ENCODE measurements at places on chromosomes 4 and X. TPM values are rescaled to one million over a fixed set of nuclear protein-coding genes. Genes with fewer than 3 reads are reported as not detected.

The DUSP9 gene
- 1.3 TPM for total RNA-seq

The SERTM2 gene
- not detected for total RNA-seq

DNA sequence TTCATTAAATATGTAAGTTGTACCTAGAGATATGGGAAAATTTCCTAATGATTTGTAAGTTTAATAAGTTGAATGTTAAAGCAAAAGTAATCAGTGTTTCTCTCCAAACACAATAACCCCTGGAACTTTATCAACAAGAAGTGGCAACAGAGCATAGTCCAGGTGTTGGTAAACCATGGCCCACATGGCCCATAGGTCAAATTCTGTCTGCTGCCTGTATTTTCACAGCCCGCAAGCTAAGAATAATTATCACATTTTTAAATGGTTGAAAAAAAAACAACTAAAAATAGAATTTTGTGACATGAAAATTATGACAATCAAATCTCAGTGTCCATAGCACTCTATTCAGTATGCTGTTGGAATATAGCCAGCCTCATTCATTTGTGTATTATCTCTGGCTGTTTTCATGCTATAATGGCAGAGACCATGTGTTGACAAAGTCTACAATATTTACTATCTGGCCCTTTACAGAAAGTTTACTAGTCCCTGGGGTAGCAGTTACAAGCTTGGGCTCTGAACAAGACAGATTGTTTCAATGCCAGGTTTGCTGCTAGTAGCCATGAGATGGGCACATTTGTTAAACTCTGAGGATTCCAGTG is 395.8 kb downstream of the GASK1B start:
- H3K4me3 ChIP-seq: no peak overlapping the region
- DNase-seq: no peak
- no peak overlapping the region for H3K27ac ChIP-seq
- H3K27me3 ChIP-seq: no peaks in the 10 kb centered on the region
- H3K36me3 ChIP-seq: no peaks in the 10 kb centered on the region

GRCh38 chrX:106726485-106727437 is at the start of gene RNF128:
Gene RNF128 (plus strand): TSS chrX:106726701. CDS start chrX:106726914, 213 bp downstream.
- no peaks in the 10 kb centered on the region for H3K4me1 ChIP-seq
- no peaks in the 10 kb centered on the region for H3K36me3 ChIP-seq
- H3K27ac ChIP-seq: no peak within 1 kb of the TSS
- H3K4me3 ChIP-seq: peak within 1 kb of the TSS; percentile 71

The AGTR2 gene
- total RNA-seq: not detected

DNA sequence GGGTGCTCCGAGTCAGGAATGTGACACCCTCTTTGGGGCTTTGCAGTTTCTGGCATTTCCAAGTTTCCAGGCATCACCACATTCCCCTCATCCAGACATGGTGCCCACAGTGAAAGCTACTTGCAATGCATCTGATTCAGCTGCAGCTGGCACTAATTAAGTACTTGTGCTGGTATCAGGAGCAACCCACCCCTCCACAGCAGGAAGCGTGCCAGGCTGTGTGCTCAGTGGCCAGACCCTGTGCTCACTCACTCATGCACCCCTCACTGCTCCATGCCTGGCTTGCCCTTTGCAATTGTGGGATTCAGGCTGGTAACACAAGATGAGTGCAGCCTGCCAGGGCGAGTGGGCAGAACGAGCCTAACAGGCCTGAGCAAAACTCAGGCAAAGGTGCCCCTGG is 271.2 kb downstream of the EPHA5 start:
- no peaks in the 10 kb centered on the region for H3K27me3 ChIP-seq
- H3K36me3 ChIP-seq: no peaks in the 10 kb centered on the region
- no peak overlapping the region for H3K4me3 ChIP-seq
- no peak for DNase-seq
- H3K4me1 ChIP-seq: no peaks in the 10 kb centered on the region

The XG gene
- not detected for total RNA-seq

- no peaks in the 10 kb centered on the region for H3K27me3 ChIP-seq
- peak overlapping the region; percentile 79 for H3K27ac ChIP-seq
- H3K36me3 ChIP-seq: no peaks in the 10 kb centered on the region
Measured at GRCh38 chrX:150050387-150050786, 112.1 kb upstream of the EOLA2 start.

The TMPRSS11A gene
- not detected for total RNA-seq

DNA sequence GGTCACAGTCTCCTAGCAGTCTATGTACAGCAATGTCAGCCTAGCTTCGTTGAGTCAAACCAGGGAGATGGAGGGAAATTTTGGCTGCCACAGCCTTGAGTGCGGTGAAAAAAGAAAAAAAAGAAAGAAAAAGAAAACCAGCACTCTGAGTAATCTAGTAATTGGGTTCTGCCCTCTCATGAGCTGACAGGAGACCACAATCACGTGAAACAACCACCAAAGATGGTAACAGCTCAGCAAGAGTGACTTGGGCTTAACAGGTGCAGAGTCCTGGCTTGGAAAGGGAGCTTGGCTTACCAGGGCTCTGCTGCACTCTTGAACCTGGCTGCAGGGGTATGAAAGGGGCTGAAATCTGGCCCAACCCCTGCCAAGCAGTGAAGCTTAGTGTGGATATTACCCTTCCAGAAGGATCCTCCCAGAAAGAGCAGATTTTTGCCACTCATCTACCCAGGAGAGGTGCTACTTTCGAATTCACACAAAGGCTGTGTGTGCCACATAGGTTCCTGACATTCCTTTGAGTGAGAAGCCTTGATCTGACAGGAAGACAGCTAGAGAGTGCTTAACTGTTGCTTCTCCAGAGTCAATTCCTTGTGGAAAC is 350.3 kb downstream of the PTTG2 start:
- H3K4me3 ChIP-seq: no peak overlapping the region
- H3K4me1 ChIP-seq: peaks cover 49% of the 10 kb centered on the region
- H3K36me3 ChIP-seq: no peaks in the 10 kb centered on the region
- H3K27me3 ChIP-seq: no peaks in the 10 kb centered on the region
- no peak overlapping the region for H3K27ac ChIP-seq
- DNase-seq: no peak

DNA sequence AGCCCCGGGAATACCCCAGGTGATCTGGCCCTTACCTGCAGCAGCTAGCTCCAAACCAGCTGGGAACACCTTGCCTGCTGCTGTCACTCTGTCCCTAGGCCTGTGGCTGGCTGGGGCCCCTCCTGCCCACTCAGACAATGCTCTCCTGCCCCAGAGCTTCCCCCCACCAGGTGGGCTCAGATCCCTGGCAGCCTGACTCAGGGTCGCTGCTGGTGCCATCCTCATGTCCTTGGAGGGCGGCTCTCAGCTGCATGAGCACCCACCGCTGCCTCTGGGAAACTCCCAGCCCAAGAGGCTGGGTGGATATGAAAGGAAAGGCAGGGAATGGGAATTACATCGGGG is 15.8 kb downstream of the C4orf50 start:
- DNase-seq: no peak
- H3K36me3 ChIP-seq: no peaks in the 10 kb centered on the region
- H3K27ac ChIP-seq: no peak overlapping the region

DNA sequence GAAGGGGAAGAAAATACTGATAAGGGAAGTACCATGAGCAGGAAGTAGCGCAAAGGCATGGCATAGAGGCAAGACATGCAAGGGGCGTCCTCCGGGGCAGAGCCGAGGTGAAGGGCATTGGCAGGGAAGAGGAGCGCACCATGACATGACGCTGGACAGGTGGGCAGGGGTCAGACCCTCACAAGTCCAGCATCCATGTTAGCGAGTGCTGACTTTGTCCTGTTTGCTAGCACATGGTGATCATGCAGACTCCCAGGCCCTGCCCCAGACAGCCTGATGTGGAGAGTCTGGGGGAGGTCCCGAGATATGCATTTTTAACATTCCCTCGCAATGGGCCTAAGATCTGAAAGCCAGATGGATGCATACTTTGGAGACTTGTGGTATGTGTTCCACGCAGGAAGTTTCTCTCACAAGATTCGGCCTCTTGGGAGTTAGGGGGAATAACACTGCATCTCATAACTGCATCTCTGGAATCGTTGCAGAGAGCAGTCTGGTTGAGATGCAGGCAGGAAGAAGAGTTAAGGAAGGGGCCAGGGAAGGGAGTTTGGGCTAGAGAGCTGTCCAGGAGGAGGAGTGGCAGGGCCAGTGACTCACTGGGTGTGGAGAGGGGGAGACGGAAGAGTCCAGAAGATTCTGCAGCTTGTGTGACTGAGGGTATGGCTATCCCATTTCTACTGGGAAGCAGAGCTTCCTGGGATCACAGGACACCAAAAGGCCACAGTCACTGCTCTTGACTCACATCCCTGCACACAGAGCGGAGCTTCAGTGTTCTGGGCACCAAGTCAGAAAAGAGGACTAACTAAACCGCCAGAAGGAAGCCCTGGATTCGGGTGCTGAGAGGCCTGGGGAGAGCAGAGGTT is 59.7 kb downstream of the FAM184B start:
- H3K36me3 ChIP-seq: no peaks in the 10 kb centered on the region
- no peak overlapping the region for H3K4me3 ChIP-seq
- DNase-seq: no peak
- H3K27ac ChIP-seq: no peak overlapping the region

GRCh38 chrX:23633834-23634580 is 33.3 kb upstream of the PRDX4 start:
- H3K27me3 ChIP-seq: no peaks in the 10 kb centered on the region
- no peak overlapping the region for H3K4me3 ChIP-seq
- H3K36me3 ChIP-seq: no peaks in the 10 kb centered on the region

- no peak for DNase-seq
- H3K27ac ChIP-seq: no peak overlapping the region
- H3K36me3 ChIP-seq: no peaks in the 10 kb centered on the region
- H3K4me3 ChIP-seq: no peak overlapping the region
Measured at GRCh38 chr4:184957446-184958115, 60.7 kb upstream of the HELT start.
